ENCODE measurements at places on chromosomes 3 and 15.

DNA sequence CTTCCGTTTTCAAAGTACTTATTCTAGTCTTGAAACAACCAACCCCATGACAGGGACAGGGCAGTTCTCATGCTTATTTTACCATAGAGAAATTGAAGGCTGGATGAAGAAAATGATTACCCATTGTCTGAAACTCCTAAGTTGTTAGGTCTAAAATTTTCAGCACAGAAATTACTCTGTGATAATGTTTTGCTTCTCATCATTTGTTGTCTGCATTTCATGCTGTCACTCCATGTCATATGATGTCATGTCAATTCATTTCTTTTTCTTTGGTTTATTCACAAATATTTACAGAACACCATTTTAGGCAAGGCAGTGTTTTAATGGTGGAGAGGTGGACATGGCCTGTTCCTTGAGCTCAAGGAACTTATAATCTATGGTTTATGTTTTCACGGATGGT is 98.2 kb upstream of the RASGRP1 start:
- DNase-seq = no peak

- DNase-seq = no peak
Measured at GRCh38 chr15:40911141-40911540, 16.9 kb downstream of the VPS18 start.

- DNase-seq = no peak
Measured at GRCh38 chr3:61964566-61964965, 403.2 kb downstream of the PTPRG start.

DNA sequence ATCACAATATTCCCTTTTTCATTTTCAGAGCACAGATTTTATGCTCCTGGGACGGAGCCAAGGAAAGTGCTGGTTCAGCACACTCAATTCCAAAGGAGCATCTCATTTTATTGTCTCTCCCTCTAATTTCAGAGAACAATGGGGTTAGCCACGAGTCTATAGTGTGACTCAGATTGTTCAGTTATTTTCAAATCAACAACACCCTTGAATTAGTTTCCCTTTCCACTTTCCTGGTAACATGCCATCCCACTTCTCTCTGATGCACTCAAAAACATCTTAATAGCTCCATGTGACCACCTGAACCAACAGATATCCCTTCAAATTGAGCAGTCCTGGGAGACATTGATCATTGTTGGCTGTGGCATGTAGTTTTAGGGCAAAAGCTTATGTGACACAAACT is 389.7 kb upstream of the MDFIC2 start:
- no peak for DNase-seq

DNA sequence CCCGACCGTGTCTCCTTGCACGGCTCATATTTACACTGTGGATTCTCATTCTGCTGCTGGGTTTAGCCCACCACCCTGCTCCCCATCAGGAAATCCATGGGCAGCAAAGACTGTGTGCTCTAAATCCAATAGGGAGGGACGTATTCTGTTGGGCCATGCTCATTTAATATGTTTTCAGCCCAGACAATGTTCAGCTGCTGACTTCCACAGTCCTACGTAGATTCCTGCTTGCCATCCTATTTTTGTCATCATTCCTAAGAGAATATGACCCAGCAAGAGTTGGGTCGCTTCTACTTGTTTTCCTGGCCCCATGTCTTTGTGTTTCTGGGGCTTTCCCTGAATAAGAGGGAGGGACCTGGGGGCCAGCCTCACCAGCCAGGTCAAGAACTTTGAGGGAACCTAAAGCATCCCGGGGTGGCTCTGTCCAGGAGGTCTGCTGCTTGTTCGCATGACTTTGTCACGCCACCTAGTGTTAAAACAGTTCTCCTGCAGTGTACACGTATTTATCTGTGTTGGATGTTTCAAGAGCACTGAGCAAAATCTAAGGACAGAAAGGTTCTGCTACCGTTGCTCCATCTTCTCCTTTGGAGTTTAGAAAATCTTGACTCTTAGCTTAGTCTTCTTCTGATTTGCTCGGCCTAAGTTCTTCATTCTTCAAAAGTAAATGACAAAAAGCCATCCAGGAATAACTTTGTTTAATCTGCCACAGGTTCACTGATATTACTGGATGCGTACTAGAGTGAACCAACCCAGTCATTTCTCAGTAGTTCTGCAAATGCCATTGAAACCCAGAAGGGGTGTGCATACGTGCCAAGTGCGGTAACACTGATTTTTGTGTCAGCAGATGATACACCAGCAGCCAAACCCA is 79.8 kb upstream of the NR2E3 start:
- peak; percentile 63 for DNase-seq
